ENCODE measurements at places on chromosomes 2 and 18.

DNA sequence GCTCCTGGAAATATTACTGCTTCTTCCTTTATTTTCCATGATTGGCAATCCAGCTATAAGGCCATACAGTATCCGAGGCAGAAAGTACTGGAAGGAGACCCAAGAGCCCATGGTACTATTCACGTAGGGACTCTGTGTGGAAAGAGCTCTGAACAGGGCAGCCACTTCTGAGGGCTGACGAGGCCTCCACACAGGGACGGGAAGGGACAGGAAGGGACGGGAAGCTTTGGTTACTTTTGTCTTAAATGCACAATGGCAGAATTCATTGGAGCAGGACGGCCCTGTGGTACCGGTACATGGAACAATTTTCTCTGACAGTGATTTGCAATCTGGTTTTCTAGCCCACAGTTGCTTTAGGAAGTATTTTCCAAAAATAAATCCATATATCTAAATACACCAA, 102.4 kb downstream of the MBP start:
- no peak for DNase-seq

- no peak for DNase-seq
Measured at GRCh38 chr2:219247678-219248642, 2.7 kb downstream of the STK16 start.

DNA sequence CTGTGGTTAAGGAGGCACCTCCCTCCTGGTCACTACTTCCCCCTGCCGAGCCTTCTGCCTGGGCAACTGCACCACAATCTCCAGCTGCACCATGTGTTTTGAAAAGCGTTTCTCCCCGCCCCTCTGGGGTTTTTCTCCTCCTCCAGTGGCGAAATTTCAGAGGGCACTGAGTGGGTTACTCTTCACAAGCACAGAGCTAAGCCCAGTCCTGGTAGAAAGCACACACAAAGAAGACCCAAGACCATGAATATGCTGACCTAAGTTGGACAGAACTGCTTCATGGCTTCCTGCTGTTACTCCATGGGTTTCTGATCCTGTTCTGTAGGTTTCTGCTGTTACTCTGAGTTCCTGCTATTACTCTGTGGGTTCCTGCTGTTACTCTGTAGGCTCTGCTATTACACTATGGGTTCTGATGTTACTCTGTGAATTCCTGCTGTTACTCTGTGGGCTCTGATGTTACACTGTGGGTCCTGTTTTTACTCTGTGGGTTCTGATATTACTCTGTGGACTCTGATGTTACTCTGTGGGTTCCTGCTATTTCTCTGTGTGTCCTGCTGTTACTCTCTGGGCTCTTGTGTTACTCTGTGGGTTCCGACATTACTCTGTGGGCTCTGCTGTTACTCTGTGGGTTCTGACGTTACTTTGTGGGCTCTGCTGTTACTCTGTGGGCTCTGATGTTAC, 216.6 kb downstream of the RTP5 start:
- DNase-seq, result no peak

DNA sequence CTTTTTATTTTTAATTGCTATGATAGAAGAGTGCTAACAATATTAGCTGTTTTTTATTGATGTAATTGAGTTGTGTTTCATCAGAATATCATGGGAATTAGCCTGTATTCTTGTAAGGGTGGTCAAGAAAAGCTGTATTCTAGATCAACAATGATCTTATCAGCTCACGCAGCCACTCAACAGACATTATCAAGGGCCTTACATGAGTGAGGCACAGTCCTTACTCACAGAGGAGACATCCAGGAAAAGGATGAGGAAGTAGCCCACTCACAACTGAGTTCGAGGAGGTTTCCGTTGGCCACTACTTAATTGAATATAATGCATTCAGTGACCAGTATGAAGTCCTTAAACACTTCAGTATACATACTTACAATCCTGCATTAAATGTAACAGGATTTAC, 152.5 kb downstream of the AFF3 start:
- no peak for DNase-seq

DNA sequence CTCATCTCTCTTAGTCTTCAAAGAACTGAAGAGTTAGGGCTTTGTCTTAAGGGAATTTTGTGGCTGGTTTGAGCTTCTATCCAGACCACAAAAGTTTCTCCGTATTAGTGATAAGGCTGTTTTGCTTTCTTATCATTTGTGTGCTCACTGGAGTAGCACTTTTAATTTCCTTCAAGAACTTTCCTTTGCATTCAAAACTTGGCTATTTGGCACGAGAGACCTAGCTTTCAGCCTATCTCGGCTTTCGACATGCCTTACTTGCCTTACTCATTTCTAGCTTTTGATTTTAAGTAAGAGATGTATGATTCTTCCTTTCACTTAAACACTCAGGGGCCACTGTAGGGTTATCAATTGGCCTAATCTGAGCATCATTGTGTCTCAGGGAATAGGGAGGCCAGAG, 29.9 kb downstream of the HDHD2 start:
- no peak for DNase-seq

GRCh38 chr2:216017365-216017764, 4.0 kb upstream of the MREG start:
- no peak for DNase-seq

- no peak for DNase-seq
Measured at GRCh38 chr2:46841621-46842020, 74.0 kb downstream of the MCFD2 start.

DNA sequence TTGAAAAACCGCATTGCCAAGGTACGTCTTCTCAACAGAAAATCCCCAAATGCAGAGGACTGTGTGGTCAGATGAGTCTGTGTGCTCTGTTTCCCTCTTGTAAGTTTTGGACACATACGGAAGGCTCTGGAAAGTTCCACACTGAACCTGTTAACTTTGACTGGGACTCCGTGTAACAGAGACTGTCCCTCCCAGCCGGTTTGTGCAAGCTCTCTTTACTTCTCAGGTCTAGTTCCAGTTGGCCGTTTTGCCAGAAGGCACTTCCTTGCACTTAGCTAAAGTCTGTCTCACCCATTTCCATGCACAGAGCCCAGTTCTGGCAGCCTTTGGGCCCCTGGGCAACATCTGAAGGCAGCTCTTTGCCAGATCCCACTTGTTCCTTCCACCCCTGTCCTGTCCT, 22.0 kb downstream of the EFHD1 start:
- DNase-seq, result no peak

GRCh38 chr2:107525406-107525805, 301.3 kb upstream of the RGPD4 start:
- no peak for DNase-seq

GRCh38 chr2:162029287-162029901, 44.6 kb downstream of the DPP4 start:
- DNase-seq, result no peak

DNA sequence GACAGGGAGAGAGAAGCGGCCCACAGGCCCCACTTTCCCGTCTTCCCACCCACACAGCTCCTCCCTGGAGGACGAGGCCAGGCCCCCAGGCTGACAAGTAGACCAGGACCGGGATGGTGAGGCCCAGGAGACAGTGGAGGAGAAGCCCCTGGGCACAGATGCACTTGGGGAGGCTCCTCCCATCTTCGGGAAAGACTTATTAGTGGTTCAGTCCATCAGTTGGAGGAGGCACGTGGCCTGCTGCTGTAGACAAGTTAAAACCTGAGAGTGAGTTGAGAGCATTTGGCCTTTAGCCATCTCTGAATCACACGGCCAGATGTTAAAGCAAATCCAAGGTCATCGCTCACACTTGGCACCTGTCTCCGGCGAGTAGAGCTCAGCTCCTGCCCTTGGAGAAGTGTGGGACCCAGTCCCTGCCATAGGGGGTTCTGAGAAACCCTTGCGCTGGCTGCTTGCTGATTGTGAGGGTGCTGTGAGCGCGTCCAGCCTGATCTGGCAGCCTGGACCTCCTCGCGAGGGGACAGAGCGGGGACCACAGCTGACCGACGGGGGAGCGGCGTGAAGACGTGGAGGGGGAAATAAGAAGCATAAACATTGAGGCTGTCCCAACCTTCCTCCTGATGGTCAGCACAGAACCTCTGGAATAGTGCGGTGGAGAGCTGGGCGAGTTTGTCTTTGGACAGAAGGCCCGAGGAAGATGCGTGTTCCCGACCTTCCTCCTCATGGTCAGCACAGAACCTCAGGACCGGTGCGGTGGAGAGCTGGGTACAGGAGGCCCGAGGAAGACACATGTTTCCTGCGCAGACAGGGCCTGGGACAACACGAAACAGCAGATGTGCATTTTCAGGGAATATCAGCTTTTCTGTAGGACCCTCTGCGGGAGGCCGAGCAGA, 24.7 kb upstream of the ALLC start:
- no peak for DNase-seq

- no peak for DNase-seq
Measured at GRCh38 chr2:66494708-66495107, 59.8 kb downstream of the MEIS1 start.

GRCh38 chr2:127176371-127177311, 43.5 kb downstream of the CYP27C1 start:
- DNase-seq, result no peak

DNA sequence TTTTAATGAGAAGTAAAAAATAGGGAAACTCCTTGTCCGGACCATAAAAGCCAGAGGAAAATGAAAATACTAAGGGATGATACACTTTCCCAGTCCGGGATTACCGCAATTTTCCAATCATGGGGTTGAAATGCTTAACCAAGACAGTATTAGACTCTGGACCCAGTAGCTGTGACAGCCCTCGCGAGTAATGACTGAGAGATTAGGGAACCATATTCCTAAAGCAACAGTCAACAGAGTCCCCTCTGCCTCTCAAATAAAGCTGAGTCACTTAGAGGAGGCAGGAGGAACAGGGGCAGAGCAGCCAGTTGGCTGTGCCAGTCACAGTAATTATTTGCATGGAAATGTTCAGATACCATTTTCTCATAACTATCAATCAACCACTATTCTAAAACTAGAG, 34.8 kb downstream of the GPATCH11 start:
- DNase-seq, result no peak

DNA sequence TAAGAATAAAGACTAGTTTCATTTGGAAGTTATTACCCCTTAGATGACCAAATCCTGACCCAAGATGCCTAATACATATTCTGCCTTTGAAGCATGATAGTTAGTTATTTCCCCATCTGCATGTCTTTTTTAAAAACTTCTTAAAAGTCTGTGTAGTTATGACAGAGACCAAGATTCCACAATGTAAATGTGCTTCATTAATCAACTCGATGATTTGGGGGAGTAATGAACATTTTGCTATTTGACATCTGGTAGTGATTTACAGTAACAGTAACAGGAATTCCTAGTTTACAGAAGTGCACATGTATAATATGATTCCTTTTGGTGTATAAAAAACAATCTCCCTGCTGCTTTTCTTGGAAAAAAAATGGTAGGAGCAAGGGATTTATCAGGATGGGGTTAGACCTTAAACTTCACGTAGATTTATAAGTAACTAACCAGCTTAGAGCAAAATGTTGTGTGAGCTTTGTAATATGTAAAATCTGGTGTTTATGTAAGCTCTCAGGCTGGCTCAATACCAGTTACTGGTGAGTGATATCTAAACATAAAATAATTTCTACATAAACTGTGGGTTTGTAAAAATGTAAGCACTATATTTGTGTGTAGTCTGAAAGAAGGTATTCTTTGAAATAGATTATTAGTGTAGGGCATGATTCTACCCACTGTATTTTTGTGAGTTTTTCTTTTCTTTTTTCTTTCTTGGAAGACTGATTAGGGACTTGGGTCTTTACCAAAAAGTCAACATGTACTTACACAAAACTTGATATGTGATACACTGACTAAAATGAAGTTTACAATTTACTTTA, 641.6 kb downstream of the EPHA4 start:
- no peak for DNase-seq

- DNase-seq, result no peak
Measured at GRCh38 chr2:175180701-175181103, 808 bp downstream of the ATP5MC3 start.

- no peak for DNase-seq
Measured at GRCh38 chr18:28267878-28268625, 91.1 kb upstream of the CDH2 start.

DNA sequence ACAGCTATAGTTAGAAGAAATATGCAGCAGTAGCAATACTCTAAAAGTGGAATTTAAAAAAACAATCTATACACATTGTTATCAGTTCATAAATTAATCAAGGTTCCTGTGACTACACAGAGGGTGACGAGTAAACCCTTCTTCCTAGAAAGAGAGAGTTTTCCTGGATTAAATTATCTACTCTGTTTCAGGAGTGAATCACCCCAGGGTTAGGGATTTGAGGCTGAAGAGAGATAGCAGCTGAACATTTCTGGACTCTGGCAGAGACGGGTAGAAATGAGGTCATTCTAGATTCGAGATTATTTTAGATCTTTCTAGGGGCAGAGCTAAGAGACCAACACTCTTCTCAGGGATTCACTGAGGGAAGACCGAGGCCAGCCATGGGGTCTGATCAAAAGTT, 38.8 kb upstream of the PMAIP1 start:
- no peak for DNase-seq

DNA sequence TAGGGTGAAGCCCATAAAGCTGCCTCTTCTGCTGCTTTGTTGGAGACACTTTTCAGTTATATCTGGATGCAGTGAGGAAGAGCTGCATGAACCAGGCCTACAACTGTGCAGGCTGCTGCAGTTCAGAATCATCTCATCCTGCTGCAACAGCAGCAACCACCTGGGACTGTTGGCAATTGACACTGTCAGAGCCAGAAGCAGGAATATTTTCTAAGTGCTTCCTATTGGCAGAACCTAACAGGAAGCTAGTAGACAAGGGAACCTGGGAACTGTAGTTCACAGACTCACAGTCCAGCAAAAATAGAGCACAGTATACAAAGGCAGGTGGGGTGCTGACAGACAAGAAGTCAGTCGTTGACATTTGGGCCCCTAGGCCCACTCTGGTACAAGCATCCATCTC, 452.9 kb upstream of the SPRED2 start:
- no peak for DNase-seq

DNA sequence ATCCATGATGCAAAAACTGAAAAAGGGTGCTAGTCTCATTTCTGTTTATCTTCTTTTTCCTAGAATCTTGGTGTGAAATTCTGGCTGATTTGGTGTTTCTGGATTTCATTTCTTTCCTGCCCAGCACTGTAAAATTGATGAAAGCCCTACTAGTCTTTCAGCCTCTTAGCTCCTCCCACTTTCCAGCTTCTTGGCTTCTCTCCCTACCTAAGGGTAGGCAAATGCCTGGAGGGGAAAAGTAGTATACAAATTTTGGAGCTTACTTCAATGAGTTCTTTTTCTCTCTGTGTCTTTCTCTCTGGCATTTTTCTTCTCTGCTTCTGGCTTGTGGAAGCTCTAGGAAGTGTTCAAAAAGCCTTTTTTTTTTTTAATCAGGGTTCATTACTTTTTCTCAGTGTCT, 160.5 kb downstream of the XIRP2 start:
- no peak for DNase-seq

- DNase-seq, result no peak
Measured at GRCh38 chr2:181573140-181573736, 83.7 kb downstream of the CERKL start.

- no peak for DNase-seq
Measured at GRCh38 chr18:26325771-26326170, 99.5 kb downstream of the TAF4B start.

- no peak for DNase-seq
Measured at GRCh38 chr2:47867205-47867604, 39.1 kb downstream of the FBXO11 start.

DNA sequence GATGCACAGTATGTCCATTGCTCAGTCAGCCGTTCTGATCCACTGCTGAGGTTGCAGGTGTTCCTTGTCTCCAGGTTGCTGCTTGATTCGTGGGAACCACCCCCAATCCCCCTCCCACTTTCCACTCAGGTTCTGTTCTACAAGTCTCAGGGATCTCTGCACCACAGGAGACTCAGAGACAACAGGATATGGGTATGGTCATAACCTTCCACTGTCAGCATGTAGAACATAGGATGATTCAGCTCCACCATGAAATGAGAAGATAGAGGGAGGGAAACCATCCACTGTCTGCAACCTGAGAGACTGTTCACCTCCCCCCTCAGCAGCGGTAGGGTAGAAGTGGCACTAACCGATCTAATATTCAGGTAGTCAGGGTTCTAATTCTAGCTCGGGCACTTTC, 19.0 kb upstream of the KLF7 start:
- no peak for DNase-seq

All from GM18507 (cell line).